ENCODE measurements at places on chromosomes 1 and 21.

GRCh38 chr1:89800022-89800655 is 20.7 kb upstream of the LRRC8D start:
- DNase-seq = no peak

GRCh38 chr1:162388615-162389014 is 7.1 kb downstream of the C1orf226 start:
- DNase-seq = no peak

GRCh38 chr1:26417111-26417759 is 6.6 kb downstream of the LIN28A start:
- peak; percentile 74 for DNase-seq

- DNase-seq = no peak
Measured at GRCh38 chr1:156744786-156745419, 4.0 kb upstream of the MRPL24 start.

DNA sequence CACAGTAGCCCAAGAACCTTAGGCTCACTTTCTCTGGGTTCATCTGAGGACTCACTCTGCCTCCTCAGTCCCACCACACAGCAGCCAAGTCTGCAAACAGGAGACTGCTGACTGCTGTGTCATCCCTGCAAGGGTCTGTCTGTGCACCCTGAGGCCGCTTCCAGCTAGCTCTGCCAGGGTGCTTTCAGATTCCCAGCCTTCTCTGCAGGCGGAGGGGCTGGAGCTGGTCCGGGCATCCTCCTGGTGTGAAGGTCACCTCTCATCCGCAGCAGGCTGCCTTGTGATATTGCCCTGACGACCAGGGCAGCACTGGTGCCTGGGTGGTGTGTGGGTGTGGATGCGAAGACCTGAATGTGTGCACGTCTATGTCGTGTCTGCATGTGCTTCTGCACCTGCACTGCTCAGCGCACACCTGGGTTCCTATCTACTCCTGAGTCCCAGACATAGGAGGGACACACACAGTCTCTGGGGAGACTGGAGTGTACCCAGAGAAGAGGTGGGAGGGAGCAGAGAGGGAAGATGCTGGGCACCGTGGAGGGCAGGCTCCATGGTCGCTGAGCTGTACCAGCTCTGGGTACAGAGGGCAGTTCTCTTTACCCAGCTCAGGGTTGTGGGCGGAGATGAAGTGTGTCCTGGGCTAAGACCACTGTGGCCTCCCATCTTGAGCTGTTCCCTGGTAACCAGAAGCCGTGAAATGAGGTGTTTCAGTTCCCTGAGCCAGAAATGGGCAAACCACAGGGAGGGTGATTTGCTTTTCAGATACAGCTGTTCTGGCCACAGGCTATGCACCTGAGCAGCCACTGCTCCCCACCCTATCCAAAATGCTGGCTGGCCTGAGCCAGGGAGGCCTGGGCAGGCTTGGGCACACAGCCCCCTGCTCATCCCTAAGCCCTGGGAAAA is 160.9 kb upstream of the CSF3R start:
- DNase-seq = no peak

DNA sequence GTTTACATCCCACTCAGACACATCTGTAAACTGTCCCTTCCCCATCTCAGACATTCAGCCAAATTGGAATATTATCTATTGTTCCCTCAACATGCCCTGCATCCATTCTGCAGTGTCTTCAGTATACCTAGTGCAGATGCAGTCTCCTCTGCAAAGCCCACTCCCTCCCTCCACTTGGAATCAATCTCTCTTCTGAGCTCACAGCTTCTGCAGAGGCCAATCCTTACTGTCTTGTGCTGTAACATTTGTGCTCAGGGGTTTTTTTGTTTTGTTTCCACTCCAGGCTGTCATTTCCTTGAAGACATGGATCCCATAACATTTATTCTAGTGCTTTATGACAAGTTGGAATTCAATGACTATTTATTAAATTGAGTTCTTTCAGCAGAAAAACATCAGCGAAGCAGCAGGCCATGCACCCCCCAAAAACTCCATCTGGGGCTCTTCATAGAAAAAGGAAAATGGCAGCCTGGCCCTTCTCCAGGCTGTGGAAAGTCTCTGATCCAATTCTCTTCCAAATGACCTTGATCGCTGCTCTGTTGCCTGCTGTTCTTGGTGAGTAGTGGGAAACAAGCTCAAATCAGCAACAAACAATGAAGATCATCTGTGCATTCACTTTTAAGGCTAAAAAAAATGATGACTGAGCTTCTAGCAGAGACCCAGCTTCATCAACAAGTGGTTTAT is 8.7 kb downstream of the C4BPA start:
- no peak for DNase-seq

- no peak for DNase-seq
Measured at GRCh38 chr1:32759997-32760623, 57.0 kb downstream of the YARS1 start.

GRCh38 chr21:33843216-33843615 is 72.4 kb downstream of the ATP5PO start:
- DNase-seq = no peak

GRCh38 chr1:204155881-204156280 is 4.0 kb upstream of the ETNK2 start:
- no peak for DNase-seq

- no peak for DNase-seq
Measured at GRCh38 chr1:197384471-197384870, 116.4 kb downstream of the CRB1 start.

GRCh38 chr1:23422241-23422877 is 2.2 kb downstream of the TCEA3 start:
- DNase-seq = peak; percentile 19

- no peak for DNase-seq
Measured at GRCh38 chr1:18730321-18730720, 99.7 kb downstream of the PAX7 start.

- DNase-seq = no peak
Measured at GRCh38 chr1:194268839-194269238, 1082.4 kb upstream of the B3GALT2 start.

- no peak for DNase-seq
Measured at GRCh38 chr1:91621360-91621759, 120.7 kb downstream of the CDC7 start.

- DNase-seq = no peak
Measured at GRCh38 chr1:31398246-31398645, 14.8 kb upstream of the SERINC2 start.

GRCh38 chr1:228897901-228898300 is 162.6 kb downstream of the RHOU start:
- DNase-seq = no peak

- DNase-seq = no peak
Measured at GRCh38 chr21:42172596-42173483, 46.1 kb upstream of the ABCG1 start.

DNA sequence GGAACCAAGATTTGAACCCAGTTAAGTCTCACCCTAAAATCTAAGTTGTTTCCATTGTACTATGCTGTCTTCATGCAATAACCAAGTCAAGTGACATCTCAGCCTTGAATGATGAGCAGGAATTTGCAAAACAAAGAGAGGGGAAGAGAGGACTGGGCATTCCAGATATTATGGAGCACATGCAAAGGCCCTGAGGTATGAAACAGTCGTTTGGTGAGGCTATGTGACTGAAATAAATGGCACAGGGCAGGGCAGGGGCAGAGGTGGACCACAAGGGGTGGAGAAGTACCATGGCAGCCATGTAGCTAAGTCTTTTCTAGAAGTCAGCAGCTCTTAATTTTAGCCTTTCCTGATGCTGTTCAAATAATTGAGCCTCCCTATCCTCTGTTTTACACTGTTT is 37.6 kb upstream of the RAP1A start:
- no peak for DNase-seq

DNA sequence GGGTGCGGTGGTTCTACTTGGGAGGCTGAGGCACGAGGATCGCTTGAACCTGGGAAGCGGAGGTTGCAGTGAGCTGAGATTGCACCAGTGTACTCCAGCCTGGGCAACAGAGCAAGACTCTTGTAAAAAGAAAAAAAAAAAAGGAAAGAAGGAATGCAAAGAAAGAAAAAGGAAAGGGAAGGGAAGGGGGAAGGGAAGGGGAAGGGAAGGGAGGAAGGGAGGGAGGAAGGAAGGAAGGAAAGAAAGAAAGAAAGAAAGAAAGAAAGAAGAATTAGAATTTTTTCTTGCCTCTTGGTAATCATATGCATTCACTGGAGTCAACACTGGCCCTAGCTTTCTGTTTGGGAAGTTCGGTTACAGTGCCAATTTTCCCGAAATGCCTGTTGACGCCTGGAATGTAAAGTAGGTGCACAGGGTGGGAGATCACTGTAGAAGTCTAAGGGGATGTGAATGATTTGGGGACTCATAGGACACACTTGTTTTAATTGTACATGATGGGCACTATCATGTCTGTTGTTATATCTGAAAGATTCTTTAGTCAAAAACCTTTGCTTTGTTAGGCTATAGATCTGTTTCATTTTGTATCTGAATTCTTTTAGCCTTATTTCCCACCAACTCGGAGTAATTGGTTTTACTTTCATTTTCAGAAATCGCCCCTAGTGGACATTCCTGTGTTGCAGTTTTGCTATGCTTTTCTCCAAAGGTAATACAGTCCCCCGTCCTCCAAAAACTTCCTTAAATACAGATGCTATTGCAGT is 59.8 kb upstream of the MORC3 start:
- peak; percentile 73 for DNase-seq

GRCh38 chr21:40723317-40723716 is 123.6 kb downstream of the DSCAM start:
- no peak for DNase-seq

DNA sequence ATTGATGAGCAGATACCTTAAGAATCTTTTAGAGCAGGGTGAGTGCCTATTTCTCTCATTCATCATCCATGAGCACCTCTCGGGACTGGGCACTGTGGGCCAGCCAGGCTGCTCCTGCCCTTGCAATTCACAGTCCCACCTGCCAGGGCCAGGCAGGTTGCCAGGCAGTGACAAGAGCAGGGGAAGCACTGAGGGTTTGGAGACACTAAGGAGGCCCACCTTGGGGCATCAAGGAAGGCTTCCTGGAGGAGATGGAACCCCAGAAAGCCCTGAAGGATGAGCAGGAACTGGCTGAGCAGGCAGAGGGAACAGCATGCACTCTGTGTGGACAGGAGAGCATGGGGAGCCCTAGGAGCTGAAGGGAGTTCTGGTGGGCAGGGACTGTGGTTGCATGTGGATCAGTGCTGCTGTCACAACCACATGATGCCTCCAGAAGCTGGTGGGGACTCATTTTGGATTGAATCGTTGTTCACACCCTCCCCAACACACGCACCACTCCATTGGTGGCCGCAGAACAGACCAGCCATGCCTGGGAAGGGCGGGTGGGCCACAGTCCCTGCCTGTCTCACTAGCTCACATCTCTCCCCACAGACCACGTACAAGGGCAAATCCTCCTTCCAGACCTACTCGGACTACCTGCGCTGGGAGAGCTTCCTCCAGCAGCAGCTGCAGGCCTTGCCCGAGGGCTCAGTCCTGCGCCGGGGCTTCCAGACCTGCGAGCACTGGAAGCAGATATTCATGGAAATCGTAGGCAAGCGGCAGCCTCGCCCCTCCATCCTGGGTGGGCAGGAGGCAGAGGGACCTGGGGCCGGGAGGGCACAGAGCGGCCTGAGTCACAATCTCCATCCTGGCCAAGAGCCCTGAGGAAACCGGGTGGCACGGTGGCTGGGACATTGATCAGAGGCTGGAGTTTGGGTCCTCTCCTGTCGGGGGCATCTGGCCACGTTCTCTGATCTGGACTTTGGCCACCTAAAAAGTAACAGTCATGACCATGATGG is 55.1 kb downstream of the DISP3 start:
- DNase-seq = no peak

DNA sequence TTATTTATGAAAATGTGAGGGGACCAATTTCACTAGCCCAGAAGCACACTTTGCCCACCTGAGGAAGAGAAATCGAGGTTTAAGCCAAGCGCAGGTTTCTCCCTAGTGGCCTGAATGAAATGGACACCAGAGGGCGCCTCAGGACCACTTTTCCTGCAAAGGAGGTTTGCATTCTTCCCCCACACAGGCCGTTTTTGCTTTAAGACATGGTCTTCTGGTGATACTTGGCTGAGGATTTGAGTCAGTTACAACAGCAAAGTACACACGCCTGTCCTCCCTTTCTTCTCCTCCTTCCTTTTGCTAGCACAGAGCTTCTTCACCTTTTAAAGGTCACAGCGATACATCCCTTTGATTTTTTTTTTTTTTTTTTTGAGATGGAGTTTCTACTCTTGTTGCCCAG is 5.4 kb downstream of the PLA2G2E start:
- peak; percentile 59 for DNase-seq

DNA sequence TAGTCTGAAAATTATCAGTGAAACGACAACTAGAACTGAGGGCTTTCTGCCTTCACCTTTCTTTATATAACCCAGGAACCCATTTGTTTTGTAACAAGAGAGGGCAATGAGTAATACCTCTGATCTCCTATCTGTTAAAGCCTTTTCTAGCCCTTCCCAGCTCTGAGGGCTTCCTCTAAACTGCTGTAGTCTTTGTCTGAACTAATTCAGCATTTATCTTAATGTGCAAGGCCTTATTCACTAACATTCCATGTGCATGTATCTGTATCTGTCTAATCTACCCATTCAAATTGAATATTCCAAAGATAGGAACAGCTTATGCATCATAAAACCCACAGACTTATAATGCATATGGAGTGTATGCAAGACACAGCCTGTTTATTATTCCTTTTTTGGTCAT is 167.1 kb downstream of the LYPLAL1 start:
- no peak for DNase-seq

DNA sequence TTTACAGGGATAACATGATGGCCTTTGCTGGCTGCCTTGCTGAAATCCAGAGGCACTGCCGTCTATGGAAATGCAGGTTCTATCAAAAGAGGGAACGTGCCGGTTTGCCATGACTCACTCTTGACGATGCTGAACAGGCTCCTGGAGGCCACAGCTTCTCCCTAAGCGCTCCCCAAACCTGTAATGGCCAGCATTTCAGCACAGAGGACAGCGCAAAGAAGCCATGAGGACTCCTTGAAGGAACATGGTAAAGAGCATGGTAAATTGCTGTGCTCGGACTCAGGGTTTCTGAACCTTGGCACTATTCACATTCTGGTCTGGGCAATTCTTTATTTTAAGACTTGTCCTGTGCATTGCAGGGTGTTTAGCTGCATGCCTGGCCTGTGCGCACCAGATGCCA is 217.5 kb downstream of the CAMTA1 start:
- DNase-seq = no peak

DNA sequence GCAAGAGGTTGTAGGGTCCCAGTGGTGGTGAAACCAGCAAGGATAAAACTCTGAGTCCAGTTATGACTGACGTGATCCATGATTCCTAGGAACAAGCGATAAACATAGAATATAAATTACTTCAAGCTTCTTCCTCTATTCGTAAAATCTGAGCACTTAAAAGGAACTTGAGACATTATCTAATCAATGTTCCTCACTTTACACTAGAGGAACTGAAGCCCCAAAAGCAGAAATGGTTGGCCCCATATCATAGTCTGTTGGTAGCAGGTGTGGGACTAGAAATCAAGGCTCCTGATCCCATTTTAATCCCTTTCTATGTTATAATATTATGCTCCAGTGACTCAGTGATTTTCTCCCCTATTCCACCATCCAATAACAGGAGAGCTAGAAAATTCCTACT is 21.9 kb upstream of the MNDA start:
- peak; percentile 23 for DNase-seq

DNA sequence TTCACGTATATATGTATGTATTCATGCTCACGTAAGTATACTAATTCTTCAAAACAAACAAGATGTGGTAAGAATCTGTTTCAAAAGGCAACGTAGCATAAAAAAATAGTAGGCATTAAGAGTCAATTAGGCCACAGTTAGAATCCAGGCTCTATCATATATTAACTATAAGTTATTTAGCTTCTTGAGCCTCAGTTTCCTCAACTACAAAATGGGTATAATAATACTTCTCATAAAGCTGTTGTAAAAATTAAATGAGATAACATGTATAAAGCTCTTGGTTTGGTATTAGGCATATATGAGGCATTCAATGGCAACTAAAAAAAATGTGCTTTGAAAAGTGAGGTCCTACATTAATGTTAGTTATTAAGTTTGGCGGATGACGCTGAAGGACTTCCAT is 9.2 kb downstream of the B3GALNT2 start:
- DNase-seq = no peak

All from Kasumi-1 (cell line).